Epithelial cell of prostate (primary cell): ENCODE measurements at places on chromosomes 3 and 15.

- no peak for DNase-seq
Measured at GRCh38 chr3:58027704-58028317, 19.6 kb downstream of the FLNB start.

GRCh38 chr3:103319912-103320311 is 885.1 kb downstream of the ZPLD1 start:
- no peak for DNase-seq

GRCh38 chr3:123119802-123120201 is 53.0 kb downstream of the PDIA5 start:
- no peak for DNase-seq

GRCh38 chr3:32871273-32871672 is 53.5 kb downstream of the TRIM71 start:
- no peak for DNase-seq
